Regular cardiac myocyte (primary cell): ENCODE measurements at places on chromosomes 13 and 19. TPM values are rescaled to one million over a fixed set of nuclear protein-coding genes. Genes with fewer than 3 reads are reported as not detected.

Gene LIM2
- total RNA-seq = not detected in 2 replicates

Gene TEX29
- total RNA-seq = 0.38 TPM in 1 of 2 replicates, not detected in the other

Gene TMPRSS9
- total RNA-seq = under 0.01 TPM in 2 replicates

Gene RFPL4AL1
- under 0.01 TPM in 1 of 2 replicates, not detected in the other for total RNA-seq

Gene APC2
- 0.19 and 0.28 TPM in 2 replicates for total RNA-seq

Gene TNNT1
- total RNA-seq = 3.4 and 3.8 TPM in 2 replicates

Gene MCOLN1
- total RNA-seq = 3.1 and 4.2 TPM in 2 replicates

Gene SIAH3
- not detected in 2 replicates for total RNA-seq

Gene CADM4
- 4.2 and 6.8 TPM in 2 replicates for total RNA-seq

Gene UBE2L5
- under 0.01 TPM in 1 of 2 replicates, not detected in the other for total RNA-seq

Gene TRAPPC2B
- total RNA-seq = 12.1 and 15.2 TPM in 2 replicates

Gene SPATA13
- 5.8 and 11.6 TPM in 2 replicates for total RNA-seq

Gene TMEM238
- total RNA-seq = 0.58 and 0.85 TPM in 2 replicates

Gene CYP2A7
- not detected in 2 replicates for total RNA-seq

Gene VSTM1
- not detected in 2 replicates for total RNA-seq

Gene NXNL1
- total RNA-seq = not detected in 2 replicates

Gene ERICH4
- total RNA-seq = not detected in 2 replicates

Gene MYBPC2
- total RNA-seq = not detected in 2 replicates

Gene KRTDAP
- total RNA-seq = not detected in 2 replicates

Gene HPN
- under 0.01 TPM in 1 of 2 replicates, not detected in the other for total RNA-seq

Gene EPS8L1
- 0.56 and 1.3 TPM in 2 replicates for total RNA-seq
